ENCODE measurements at places on chromosomes 16 and 17. TPM values are rescaled to one million over a fixed set of nuclear protein-coding genes. Genes with fewer than 3 reads are reported as not detected.

- no peak overlapping the region for H3K4me3 ChIP-seq
- no peaks in the 10 kb centered on the region for H3K36me3 ChIP-seq
- no peak overlapping the region for H3K27ac ChIP-seq
- no peaks in the 10 kb centered on the region for H3K27me3 ChIP-seq
- DNase-seq: no peak
These were observed 16.4 kb downstream of the CCL11 start for GRCh38 chr17:34301986-34302385.

- no peak overlapping the region for H3K4me3 ChIP-seq
- H3K36me3 ChIP-seq: no peaks in the 10 kb centered on the region
- no peak overlapping the region for H3K27ac ChIP-seq
- no peaks in the 10 kb centered on the region for H3K27me3 ChIP-seq
- DNase-seq: peak; percentile 28
- H3K4me1 ChIP-seq: peaks cover 9% of the 10 kb centered on the region
These were observed 148.0 kb upstream of the TNRC6C start for GRCh38 chr17:77810536-77810935.

GRCh38 chr17:66397486-66397885 is 95.1 kb downstream of the PRKCA start:
- H3K27me3 ChIP-seq: no peaks in the 10 kb centered on the region
- no peak for DNase-seq
- no peak overlapping the region for H3K27ac ChIP-seq
- no peaks in the 10 kb centered on the region for H3K4me1 ChIP-seq

DNA sequence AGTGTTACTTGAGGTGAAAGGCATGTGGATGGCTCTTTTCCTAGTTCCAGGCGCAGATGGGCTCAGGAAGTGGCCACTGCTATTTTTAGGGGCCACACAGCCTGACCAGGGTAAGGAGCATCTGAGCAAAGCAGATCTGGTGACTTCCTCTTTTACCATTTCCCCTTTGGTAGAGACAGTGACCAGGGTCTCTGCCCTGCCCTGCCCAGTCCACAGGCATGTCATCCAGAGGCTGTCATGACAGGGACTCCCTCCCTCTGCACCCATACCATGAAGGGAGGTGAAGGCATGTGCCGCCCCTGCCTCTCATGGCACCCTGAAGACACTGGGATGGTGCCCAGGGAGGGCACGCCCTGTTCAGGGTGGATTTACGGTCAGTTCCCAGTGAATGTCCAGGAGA is 2.2 kb downstream of the PLA2G15 start:
- H3K27ac ChIP-seq: no peak overlapping the region
- H3K4me1 ChIP-seq: peaks cover 15% of the 10 kb centered on the region
- no peaks in the 10 kb centered on the region for H3K36me3 ChIP-seq
- DNase-seq: no peak
- no peak overlapping the region for H3K4me3 ChIP-seq

- no peak for DNase-seq
- no peak overlapping the region for H3K4me3 ChIP-seq
These were observed 50.1 kb downstream of the LMF1 start for GRCh38 chr16:920717-921116.

The C16orf92 gene
- 12.4 TPM for total RNA-seq

The UNC45B gene
- total RNA-seq: 1.1 TPM

The SMIM22 gene
- 9.8 TPM for total RNA-seq
